Cerebellar cortex (tissue), 1 donor: ENCODE measurements at places on chromosomes 1 and 21.

DNA sequence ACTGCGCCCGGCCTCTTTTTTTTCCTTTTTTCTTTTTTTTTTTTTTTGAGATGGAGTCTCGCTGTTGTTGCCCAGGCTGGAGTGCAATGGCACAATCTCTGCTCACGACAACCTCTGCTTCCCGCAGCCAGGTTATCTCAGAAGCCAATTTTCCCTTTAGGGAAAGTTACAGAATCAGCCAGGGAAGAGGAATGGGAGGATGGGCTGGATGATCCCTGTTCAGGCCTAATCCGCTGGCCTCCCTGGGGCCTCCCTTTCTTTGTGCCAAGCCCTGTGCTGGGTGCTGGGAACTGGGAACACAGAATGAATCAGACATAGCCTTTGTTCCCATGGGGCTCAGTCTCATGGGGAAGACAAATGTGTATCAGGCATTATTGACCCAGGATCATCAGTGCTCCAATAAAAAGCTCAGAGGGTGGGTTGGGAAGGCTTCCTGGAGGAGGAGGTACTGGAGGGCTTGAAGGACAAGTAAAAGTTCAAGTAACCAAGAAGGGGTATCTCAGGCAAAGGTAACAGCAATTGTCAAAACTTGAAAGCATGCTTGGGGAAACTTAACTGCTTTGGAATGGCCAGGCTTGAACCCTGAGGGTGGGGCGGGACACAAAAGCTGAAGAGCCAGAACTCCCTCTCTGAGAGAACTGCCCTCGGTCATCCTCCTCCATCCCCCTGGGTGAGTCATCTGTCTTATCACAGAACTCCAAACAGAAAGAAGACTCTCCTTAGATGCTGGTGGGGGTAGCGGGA lies 14.3 kb downstream of the ECHDC2 start:
- DNase-seq = no peak

DNA sequence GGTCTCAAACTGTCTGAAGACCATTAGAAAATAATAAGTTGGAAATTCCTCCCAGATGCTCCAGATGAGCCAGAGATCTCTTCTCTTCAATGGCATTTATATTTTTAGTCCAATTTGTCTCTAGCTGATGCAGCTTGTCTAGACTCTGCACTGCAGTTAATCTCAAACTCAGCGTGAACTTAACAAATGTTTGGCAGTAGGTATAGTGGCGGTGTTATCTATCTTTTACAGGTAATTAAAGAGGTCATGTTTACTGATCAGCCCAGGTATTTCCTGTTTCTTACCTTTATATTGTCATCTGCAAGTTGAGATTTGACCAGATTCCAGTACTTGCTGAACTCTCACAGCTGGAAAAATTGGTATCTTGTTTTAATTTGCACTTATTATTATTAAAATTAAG lies 1024.5 kb upstream of the ADGRL2 start:
- no peak for DNase-seq

- no peak for DNase-seq
These were observed 58.4 kb upstream of the PARP1 start for GRCh38 chr1:226466296-226466695.

- no peak for DNase-seq
These were observed 6.8 kb downstream of the ATP5PO start for GRCh38 chr21:33908760-33909159.

- DNase-seq = no peak
These were observed at the start of gene DNASE2B for GRCh38 chr1:84398175-84399155. TSS of gene DNASE2B (plus strand) at chr1:84398484. CDS start at chr1:84398565, 81 bp downstream.

DNA sequence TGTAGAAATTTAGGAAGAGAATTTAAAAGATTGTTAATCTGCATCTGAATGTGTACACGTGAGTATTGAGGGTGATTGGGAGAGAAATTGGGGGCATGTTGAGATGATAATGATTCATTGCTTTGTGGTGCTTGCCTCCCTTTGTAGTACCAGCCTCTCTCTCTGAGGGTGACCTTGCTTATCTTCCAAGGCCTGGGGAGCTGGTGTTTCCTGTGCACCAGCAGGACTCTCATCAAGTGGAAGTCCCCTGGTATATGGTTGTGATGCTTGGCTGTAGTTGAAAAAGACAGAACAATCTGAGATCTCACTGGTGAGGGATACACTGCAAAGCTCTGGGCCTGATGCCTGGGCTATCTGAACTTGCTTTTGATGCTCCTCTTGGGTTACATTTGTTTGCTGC lies 4.0 kb downstream of the TCHHL1 start:
- DNase-seq = no peak

GRCh38 chr21:37370152-37371040 lies 3.8 kb downstream of the DYRK1A start:
- no peak for DNase-seq

GRCh38 chr1:177007437-177008161 lies 156.9 kb downstream of the ASTN1 start:
- no peak for DNase-seq

DNA sequence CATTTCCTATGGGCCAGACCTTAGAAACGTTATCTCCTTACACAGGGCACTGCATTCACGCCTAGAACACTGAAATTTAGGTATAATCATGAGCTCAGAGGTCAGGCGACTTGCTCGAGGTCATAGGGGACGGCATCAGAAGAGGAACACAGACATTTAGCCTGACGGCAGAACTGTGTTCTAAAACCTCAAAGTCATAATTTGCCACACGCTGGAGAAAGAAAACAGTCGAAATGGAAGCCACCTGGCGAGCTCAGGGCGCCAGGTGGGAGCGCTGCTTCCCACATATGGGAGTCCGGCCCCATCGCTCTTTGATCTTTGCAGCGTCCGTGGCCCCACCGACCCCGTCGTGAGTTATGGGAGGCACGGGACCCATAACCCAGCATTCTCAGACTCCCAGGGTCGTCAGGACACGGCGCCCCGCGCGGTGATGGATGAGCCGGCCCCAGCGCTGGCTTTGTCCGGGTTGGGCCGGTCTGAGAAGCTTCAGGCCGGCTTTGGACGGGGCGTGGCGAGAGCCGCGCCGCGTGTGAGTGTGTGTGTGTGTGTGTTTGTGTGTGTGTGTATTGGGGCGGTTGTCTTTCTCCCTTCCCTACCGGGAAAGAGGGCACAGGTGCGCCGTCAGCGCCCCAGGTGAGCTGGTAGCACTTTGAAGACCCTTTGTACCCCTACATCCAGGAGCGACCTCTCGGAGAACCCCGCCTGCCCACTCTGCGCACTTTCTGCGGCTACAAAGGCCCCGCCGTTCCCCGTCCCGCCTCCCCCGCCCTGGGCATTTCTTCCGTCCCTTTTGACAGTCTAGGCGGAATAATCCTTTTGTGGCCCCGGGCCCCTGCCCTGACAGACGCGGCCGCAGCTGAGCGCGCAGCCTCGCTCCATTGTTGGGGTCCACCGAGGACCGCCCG lies 861 bp upstream of the DRAXIN start:
- no peak for DNase-seq

DNA sequence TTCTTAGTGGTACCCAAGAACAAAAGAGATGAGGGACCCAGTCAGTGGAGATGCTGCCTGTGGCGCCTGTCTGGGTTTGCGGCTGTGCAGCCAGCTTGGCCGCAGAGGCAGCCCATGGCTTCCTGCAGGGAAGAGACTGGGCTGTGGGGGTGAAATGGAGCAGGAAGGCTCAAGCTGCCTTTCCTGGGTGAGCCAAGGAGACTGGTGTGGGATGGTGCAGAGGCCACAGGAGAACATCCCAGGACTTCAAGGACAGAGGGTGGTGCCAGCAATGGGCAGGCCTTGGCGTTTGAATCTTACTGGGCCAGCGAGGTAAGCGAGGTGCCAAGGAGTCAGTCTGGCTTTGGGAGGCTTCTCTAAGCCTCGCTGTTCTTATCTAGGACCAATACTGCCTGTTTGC lies 26.4 kb downstream of the KCNA10 start:
- DNase-seq = peak; percentile 71

DNA sequence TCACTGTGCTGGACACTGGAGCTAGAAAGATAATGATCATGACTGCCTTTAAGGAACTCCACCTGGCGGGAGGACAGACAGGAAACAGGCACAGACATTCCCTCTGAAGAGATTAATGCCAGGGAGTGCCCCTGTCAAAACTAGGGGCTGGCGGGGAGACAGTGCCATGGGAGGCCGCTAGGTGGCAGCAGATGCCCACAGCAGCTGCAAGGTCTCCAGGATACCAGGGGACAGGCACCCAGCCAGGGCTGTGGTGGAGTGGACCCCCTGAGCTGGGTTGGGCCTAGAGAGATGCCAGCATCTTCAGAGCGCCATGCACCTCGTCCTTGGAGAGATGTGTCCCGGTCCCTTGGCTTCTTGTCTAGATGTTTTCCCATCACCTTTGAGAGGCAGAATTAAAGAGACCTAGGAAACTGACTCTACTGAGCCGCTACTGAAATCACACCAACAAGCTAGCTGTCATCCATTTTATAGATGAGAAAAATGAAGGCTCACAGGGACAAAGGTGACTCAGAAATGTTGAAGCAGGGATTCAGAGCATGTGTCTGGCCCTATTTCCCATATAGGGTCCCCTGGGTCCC lies 3.6 kb downstream of the REN start:
- peak; percentile 76 for DNase-seq

GRCh38 chr1:42788021-42788420 lies 3.2 kb downstream of the TMEM269 start:
- DNase-seq = no peak

DNA sequence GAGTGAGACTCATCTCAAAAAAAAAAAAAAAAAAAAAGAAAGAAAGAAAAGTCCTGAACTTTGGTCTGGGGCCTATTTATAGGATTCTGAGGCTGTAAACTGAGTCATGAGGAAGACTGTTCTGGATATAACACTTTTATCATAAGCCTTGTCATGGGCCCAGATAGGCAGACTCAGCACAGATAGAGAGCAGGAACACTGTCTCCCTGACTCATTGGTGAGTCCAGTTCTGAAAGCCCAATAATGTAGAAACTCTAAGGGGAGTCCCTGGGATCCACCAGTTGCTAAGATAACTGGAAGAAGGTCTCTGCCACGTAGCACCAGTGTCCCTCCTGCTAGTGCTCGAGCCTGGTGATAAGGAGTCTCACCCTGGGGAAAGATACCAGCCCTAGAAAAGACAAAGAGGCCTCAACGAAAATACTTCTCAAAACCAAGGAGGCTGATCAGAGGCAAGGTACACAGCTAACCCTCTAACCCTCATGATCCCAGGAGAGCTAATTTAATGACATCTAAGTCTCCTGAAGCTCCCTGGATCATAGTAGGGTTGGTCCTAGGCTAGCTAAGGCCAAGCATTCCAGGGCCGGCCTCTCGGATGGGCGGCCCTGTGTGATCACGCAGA lies 43.5 kb downstream of the LPAR3 start:
- DNase-seq = no peak
